Epithelial cell of esophagus (primary cell): ENCODE measurements at places on chromosomes 2 and 18.

GRCh38 chr18:50193796-50194630, 934 bp downstream of the MYO5B start:
- DNase-seq = peak; percentile 25

GRCh38 chr2:20612925-20613916, 37.7 kb downstream of the HS1BP3 start:
- no peak for DNase-seq

- peak; percentile 14 for DNase-seq
Observed at GRCh38 chr2:96656540-96656939, 14.0 kb downstream of the FER1L5 start.

DNA sequence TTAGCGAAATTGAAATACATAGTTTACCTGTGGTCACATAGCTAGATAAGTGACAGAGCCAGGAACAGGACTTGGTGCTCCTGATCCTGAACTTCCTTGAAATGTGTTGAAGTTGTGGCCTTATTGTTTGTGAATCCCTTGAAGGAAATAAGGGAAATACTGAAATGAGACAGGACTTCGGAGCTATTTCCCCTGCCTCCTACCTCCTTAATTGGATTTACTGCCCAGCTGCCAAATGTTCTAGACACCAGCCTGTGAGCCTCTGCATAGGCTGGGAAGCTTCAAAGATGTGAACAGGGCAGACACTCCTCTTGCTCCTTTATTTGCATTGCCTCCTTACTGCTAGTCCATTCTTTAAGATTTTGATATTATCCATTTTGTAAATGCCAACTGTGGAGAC, 135.2 kb downstream of the PRPF40A start:
- no peak for DNase-seq

DNA sequence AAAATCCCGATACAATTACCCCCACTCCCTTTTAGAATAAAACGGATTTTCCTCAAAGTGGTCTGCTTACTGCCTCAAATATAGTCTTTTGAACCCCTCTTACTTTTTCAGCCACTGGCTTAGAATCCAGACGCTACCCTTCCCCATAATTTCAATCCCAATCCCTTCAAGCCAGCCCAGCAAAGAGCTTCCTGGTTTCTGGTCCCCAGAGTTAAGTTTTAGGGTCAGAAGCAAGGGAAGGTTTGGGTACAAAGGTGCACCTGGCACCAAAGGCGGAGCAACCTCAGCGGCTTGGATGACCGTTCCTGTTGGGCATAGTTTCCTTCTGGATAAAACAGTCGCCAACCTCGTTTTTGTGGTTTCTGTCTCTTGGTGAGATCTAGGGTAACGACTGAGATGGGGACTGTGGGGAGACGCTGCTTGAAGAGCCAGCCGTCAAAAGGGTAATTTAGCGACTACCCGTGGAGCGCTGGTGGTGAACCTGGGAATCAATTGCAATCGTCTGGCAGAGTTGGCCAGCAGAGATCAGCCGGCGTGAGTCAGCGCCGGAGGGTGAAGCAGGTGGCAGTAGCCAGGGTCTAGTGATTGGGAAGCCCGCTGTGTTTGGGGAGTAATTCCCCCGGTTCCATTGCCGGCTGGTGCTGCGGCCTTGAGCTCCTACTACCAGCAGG, 1.6 kb downstream of the FEV start:
- DNase-seq = no peak

DNA sequence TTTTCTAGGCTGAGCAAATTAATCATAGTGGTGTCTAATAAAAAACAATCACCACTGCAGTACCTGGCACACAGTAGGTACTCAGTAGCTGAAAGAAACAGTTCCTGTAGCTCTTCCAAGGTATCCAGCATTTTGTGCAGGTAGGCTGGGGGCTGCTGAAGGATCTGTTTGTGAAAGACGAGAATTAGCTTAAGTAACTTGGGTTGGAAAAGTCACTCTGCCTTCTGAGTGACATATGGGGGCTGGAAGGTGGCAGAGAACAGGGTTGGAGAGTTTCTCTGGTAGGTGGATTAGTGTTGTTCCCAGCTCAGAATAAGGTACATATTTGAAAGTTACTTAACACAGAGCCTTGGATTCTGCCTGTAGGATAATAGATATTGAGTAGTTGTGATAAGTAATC, 72.8 kb downstream of the FMNL2 start:
- no peak for DNase-seq

- DNase-seq = no peak
Observed at GRCh38 chr2:45233301-45233700, 224.0 kb upstream of the SIX2 start.

DNA sequence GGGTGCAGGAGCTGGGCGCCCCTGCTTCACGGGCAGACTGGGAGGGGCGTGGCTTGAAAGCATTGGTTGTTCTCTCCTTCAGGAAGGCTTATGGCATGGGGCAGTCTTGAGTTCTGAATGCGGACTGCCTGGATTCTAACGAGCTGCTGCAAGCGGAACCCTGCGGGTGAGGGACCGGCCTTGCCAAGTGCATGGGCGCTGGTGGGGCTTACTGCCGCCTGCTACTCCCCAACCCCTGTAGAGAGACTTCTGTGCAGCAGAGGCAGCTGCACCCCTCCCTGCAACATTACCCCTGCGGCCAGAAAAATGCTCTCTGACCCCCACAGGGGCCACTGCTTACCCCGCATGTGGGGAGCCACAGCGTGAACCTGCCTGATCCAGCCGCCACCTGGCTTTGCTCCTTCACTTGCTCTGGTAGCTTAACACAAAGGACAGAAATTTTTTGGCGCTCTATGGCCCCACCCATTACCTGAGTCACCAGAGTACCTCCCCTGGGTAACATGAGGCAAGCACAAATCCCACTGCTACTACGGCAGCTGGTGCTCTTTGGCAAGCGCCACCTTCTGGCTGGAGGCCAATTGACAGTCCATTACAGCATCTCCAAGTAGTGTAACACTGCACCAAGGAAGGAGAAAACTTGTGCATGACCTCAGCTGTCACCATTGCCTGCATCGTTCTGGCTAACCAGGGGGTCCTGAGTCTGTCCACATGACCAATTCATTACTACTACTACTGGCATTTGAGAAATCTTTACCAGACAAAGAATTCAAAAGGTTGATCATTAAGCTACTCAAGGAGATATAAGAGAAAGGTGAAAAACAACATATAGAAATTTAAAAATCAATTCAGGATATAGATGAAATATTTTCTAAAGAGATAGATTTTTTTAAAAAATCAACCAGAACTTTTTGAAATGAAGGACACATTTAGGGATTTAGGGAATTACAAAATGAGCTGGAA, 35.4 kb downstream of the MYL12B start:
- peak; percentile 95 for DNase-seq

DNA sequence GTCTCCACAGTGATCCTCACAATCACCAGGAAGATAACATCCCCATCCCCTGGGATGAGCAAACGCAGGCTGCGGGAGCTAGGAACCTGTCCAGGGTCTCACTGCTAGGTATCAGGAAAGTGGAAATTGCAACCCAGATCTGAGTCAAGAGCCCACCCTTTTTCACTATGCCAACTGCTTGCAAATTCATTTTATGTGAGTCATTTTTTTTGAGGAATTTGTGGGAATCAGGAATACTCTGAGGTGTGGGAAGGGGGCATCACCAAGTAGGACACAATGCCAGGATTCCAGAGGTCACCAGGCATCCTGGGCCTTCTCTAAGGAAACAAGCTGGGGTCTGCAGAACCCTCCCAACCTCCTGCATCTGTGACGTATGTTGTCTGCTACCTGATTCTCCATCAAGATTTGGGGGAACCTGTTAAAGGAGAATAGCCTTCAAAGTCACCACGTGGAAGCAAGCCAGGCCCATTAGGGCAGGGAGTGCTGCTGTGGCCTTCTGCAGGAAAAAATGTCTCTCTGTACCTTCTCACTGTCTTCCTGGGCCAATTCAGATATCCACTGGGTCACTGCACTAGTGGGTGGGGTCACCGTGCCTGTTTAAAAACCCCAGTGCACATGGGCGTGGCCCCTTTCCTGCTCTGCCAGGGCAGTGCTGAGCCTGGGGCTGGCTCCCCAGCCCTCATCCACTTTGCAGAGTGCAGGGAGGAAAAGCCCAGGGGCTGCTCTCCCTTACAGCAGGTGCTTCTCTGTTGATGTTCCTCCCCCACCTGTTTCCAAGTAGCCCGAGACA, 50.2 kb downstream of the MCFD2 start:
- DNase-seq = no peak
